ENCODE measurements at places on chromosomes 1 and 21. TPM values are rescaled to one million over a fixed set of nuclear protein-coding genes. Genes with fewer than 3 reads are reported as not detected.

FCRL5 gene
- 8.1 TPM for polyA plus RNA-seq

ESRRG gene
- 0.71 TPM for polyA plus RNA-seq

SH2D1B gene
- polyA plus RNA-seq = 0.27 TPM

FAM72D gene
- 2.0 TPM for polyA plus RNA-seq

EEIG2 gene
- polyA plus RNA-seq = 11.2 TPM

CYB561D1 gene
- 9.4 TPM for polyA plus RNA-seq

ITLN2 gene
- 2.1 TPM for polyA plus RNA-seq

AGMAT gene
- 4.2 TPM for polyA plus RNA-seq

DYNLT5 gene
- 1.9 TPM for polyA plus RNA-seq

SH3BGR gene
- 9.8 TPM for polyA plus RNA-seq

PTPRU gene
- 6.3 TPM for polyA plus RNA-seq

C1QC gene
- 129 TPM for polyA plus RNA-seq
